ENCODE measurements at places on chromosomes 6 and 20. TPM values are rescaled to one million over a fixed set of nuclear protein-coding genes. Genes with fewer than 3 reads are reported as not detected.

BPIFB1 gene
- total RNA-seq, result not detected

GHRH gene
- not detected for total RNA-seq

ADRM1 gene
- total RNA-seq, result 92.6 TPM

CFB gene
- total RNA-seq, result 3.6 TPM

ELOVL4 gene
- total RNA-seq, result 0.60 TPM

ADAM33 gene
- total RNA-seq, result not detected

CALHM6 gene
- total RNA-seq, result 13.9 TPM

DOK5 gene
- total RNA-seq, result 17.3 TPM

SLC22A23 gene
- total RNA-seq, result 0.72 TPM

DNA sequence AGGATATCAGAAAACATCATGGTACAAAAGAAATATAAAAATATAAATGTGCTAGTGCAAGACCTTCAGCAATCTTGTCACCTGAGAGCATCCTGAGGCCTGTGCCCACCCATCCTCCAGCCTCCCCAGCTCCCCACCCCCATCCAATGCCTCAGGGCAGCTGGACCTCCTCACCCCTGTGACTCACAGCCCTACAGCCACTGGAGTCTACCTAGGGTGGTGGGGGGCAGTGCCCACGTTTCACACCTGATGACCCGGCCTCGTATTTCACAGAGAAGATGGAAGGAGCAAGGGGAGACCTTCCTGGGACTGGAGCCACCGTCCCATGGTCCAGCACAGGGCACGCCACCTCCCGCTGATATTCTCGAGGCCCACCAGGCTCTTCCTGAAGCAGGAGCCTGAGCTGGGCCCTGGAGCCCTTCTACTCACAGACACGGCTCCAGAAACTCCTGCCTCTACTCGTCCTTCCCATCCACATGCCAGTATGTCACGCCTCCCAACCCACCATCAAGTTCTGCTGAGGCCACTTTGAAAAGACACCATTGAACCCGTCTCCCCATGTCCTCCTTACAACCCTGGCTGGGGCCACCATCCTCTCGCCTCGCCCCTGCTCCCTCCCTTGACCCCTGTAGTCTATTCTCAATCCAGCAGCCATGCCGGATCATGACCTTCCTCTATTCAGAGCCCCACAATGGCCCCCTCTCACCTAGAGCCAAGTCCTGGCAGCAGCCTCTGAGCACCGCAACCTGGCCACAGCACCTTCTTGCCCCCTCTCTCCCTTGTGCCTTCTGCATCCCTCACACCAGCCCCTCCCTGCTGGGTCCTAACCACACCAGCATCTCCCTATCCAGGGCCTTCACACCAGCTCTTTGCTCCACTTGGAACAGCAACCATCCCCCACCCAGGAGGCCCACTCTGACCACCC is 13.3 kb downstream of the APMAP start:
- no peak for DNase-seq

GRCh38 chr6:129492260-129492659 is 217.7 kb downstream of the ARHGAP18 start:
- DNase-seq, result no peak

GRCh38 chr6:79404677-79405076 is 132.6 kb downstream of the LCA5 start:
- DNase-seq, result no peak

- DNase-seq, result peak; percentile 13
Measured at GRCh38 chr6:25369433-25370177, 90.4 kb downstream of the CARMIL1 start.

DNA sequence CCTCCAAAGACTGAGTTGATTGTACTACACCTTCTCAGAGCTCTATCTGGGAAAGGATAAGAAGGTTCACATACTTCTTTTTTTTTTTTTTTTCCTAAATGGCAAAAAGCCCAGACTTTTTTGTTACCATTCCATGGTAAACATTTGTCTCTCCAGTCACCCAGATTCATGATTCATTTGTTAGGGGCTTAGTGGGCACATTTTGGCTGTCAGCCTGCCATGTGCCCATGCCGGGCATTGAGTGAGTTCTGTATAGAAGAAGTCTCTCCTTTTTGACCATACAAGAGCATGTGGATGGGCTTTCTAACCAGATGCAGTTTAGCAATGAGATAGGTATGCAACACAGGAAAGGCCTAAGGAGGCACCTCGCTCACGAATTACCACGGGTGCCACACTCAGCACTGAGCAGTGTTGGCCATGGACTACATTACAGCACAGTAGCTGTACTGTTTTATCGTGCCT is 447.5 kb upstream of the HSF2 start:
- DNase-seq, result no peak

GRCh38 chr6:113362301-113363047 is 494.7 kb upstream of the MARCKS start:
- no peak for DNase-seq

DNA sequence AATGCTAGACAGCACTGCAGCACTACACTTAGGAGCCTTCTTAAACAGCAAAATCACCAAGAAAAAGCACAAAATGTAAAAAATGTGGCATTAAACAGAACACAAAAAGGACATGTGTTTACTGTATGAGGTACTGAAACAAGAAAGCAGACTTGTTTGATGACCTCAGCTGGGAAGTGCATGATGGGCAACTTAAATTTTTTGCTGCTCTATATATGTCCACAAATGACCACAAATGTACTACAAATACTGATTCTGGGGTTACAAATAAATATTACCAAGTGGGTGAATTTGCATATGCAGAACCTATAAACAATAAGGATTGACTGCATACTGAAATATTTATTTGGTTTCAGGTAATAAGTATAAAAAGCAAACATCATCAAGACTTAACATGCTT is 13.1 kb downstream of the RAB23 start:
- DNase-seq, result no peak

- DNase-seq, result no peak
Measured at GRCh38 chr20:623704-624103, 13.6 kb upstream of the TCF15 start.

GRCh38 chr20:10662661-10663458 is 10.9 kb downstream of the JAG1 start:
- no peak for DNase-seq

DNA sequence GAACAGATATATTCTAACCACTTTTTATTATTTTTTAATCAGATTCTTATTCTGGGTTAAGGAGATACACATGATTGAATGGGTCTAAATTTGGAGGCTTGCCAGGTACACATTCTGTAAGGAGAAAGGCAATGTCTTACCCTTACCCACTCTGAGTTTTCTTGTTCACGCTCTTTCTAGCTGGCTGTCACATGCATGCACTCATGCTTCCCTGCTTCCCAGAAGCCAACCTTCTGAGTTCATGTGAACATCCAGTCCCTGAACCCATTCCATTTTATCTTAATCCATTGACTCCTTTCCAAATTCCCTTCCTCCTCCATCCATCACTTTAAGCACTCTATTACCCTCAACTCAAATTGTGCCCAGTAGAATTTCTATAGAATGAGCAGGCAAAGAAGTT is 17.5 kb upstream of the MOCS1 start:
- DNase-seq, result no peak

GRCh38 chr20:1894951-1895673 is at the start of gene SIRPA:
Gene SIRPA (plus strand): TSS chr20:1895407. CDS start chr20:1895448, 41 bp downstream.
- no peak for DNase-seq

GRCh38 chr20:56755201-56755600 is 126.1 kb downstream of the TFAP2C start:
- no peak for DNase-seq

DNA sequence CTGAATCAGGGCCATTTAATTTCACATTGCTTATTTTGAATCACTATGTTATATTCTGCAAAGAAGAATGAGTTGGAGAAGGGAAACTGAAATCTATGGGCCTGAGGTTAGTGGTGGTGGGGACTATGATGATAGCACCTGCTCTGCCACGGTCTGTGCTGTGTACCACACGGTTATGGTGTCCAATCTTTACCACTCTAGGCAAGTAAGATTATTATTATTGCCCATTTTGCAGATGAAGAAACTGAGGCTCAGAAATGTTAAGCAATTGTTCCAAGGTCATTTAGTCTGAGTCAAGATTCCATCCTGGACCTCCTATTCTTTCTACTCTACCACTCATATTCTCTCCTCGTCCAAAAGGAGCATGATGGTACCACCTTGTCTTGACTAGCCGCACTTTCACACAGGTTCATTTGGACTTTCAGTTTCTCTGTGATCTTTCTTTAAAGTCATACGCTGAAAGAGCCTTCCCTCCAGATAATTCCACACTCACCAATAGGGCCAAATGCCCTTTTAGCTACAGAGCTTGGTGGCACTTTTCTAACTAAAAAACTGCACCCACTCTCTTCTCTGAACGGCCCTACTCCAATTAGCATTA is 56.2 kb downstream of the GFOD1 start:
- DNase-seq, result no peak

- no peak for DNase-seq
Measured at GRCh38 chr6:79802657-79803300, 144.6 kb downstream of the ELOVL4 start.

DNA sequence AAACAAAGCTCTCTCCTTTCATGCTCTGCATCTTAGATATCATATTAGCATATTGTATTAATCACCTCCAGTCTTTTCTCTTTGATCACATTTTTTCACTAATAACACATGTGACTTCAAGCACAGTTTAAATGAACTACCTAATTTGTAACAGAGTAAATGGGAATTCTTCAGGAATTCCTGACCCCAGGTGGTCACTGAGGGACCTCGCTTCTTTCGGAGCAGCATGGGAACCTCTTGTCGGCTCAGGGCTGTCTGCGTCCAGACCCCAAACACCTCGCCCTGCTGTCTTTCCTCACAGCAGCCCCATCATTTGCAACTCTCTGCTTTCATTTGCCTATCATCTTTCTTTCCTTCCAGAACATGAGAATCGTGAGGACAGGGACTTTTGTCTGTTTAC is 103.5 kb downstream of the DACT2 start:
- no peak for DNase-seq

GRCh38 chr20:38207621-38208020 is 42.6 kb upstream of the TGM2 start:
- no peak for DNase-seq

- peak; percentile 78 for DNase-seq
Measured at GRCh38 chr6:27138837-27139755, 108.4 kb upstream of the PRSS16 start.

GRCh38 chr6:125022391-125022989 is 60.3 kb downstream of the RNF217 start:
- DNase-seq, result no peak

- no peak for DNase-seq
Measured at GRCh38 chr6:131372535-131372934, 200.5 kb upstream of the ARG1 start.

DNA sequence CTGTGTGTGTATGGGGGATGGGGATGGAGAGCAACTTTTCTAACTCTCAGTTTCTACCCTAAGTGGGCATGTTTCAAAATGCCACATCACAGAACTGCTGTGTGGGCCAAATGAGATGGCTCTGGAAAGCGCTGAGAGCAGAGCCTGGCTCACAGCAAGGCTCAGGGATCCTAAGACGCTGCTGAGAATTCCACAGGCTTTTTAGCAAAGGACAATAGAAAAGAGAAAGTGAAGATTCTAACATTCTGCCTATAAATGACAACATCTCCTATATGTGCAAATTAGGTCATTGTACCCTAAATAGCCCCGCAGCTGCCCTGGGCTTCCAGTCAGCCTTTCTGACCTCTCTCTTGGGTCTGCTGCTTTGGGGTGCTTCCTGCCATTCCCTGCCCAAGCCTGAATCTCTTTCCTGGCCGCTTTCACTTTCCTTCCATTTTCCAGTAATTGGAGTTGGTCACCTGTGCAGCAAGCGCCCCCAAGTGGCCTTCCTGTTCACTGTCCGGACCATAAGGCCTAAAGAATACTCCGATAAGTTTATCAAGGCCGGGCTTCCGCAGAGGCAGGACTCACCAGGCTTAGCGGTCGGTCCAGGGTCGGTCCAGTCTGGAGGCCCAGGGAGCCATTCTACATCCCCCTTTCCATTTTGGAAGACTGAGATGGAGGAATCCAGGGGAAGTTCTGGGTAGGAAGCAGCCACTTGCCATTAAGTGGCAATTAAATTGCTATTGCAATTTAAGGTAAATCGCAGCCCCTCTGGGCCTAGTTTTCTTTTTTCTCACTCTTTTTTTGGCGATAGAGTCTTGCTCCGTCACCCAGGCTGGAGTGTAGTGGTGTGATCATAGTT is 6.7 kb upstream of the DDR1 start:
- peak; percentile 82 for DNase-seq

DNA sequence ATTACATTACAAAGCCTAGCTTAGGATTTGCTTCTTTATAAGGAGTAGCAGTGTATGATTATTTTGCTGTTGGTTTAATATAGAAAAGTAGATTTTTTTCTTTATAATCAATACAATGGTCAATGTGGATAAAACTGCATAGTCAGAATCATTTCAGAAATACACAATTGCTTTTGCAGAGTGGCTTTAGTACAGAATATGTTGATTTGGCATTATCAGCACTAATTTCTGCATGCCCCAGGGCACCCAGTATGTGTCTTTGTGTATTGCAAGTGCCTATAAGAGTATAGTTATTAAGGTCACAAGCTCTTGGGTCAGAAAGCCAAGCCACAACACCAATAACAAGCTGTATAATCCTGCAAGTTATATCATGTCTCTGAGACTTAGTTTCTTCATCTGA is 258.4 kb downstream of the PLCB1 start:
- no peak for DNase-seq

DNA sequence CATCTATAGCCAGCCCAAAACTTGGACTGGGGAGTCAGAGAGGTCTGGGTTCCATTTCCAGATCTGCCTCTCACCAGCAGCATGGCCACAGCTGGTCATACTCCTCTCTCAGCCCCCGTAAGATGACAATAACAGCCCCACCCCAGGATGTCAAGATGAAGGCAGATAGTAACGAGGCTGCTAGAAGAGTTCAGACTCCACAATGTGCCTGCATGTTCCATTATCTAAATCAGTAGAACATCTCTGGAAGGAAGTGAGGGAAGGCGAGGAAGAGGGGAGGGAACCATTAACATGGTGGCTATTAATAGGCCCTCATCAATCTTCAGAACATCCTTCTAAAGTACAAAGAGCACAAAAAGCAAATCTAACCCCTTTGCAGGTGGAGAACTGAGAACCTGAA is 98.0 kb upstream of the KCNG1 start:
- no peak for DNase-seq

DNA sequence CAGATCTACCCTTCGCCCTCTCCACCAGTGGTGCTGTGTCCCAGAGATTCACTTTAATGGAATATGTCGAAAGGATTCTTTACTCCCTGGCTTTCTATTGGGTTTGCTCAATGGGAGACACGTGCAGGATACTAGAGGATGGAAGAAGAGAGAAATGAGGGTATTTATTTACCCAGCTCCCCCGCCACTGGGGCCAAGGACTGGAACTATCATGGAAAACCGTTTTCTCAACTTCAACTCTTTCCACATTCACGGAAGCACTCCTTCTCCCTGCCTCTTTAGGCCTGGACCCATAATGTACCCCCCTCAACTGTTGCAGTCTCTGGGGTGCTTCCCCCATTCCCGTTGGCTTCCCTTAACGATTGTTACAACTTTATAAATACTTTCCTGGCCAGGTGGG is 26.6 kb upstream of the RALY start:
- DNase-seq, result no peak

DNA sequence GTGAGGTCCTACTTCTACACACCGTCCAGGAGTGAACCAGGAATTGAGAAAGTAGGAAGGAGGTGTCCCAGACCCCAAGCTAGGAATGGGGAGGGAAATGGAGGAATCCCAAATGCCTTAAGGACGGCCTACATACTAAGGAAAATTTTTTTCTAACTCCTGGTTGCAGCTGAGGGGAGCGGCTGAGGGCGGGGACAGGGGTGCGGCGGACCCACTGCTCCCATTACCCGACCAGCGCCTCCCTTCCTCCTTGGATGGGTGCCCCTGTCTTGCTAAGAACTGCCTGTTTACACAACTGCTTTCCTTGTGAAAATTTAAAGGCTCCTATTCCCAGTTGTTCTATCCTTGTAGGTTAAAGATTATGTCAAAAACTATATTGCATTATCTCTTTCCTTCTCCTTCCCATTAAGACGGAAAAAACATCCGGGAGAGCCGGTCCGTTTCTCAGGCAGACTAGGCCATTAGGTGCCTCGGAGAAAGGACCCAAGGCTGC is 699 bp upstream of the HSPA1B start:
- DNase-seq, result no peak

All from activated naive CD4-positive, alpha-beta T cell treated with anti-CD3 and anti-CD28 coated beads, Interleukin-2, amount 50 U/mL, for 72 hours (primary cell).